CD4-positive, CD25-positive, alpha-beta regulatory T cell (primary cell): ENCODE measurements at places on chromosomes 16 and 17.

- no peak for DNase-seq
Measured at GRCh38 chr16:20141956-20142355, 68.3 kb upstream of the GPR139 start.

DNA sequence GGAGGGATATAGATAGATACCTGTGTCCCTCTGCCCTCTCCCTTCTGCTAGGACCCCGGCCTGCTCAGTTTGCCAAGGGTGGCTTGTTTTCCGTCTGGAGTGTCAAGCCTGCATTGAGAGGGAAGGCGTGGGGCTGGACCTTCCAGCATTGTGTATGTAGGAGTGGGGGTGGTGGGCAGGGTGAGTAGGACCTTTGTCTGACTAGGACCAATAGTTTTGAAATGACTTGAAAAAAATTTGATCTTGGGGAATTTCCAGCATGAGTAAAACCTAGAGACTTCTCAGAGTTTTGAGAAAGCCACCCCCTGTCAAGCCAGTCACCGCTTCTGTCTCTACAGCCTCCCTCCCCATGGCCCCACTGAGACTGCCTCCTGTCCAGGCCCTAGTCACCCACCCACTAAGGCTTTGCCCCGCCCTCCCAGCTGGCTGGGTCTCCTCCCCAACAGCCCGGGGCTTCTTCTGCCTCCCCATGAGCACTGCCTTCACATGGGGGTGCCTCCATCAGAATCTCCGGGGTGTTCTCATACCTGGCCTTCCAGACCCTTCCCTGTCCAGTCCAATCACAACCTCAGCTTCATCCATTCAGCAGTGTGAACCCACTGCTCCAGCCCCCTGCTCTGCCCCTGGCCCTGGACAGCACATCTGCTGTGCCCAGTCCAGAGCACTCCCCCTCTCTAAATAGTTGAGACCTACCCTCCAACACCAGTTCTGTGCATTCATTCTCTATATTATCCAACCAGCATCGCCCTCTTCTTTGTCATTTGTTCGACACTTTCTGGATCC, 207.0 kb downstream of the MSI2 start:
- no peak for DNase-seq

DNA sequence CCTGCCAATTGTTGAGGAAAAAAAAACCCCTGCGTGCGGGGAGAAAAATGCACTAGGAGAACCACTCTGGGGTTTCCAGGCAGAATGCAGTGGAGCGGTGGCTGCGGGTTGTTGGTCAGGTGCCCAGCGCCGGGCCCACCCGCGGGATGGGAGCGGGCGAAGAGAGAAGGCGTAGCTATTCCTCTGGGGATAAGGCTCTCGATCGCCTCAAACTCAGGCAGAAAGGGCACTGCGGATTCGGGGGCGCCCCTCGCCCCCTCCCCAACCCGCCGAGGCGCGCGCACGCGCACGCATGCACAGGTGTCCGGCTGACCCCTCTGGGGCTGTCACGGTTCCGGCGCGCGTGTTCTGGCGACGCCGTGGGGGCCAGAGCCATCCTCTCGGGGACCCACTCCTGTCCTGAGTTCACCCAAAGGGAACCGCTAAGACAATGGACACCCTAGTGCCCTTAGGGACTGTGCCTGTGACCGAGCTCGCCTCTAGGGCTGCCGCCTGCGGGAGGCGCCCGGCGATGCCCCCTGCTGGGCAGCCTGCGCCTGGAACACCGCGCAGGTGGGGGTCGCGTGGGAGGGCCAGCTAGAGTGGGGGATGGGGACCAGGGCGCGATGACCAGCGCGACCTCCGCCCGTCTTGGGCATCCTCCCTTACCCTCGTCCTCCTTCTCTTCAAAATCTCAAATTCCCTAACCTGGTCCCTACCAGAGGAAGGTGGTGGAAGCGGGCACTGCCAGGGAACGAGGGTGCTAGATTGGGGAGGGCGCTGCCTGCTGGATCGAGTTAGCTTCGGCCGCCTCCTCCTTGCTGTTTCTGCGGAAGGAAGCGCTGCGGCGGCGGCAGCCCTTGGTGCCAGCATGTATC, 14.4 kb upstream of the CBX8 start:
- peak; percentile 56 for DNase-seq

DNA sequence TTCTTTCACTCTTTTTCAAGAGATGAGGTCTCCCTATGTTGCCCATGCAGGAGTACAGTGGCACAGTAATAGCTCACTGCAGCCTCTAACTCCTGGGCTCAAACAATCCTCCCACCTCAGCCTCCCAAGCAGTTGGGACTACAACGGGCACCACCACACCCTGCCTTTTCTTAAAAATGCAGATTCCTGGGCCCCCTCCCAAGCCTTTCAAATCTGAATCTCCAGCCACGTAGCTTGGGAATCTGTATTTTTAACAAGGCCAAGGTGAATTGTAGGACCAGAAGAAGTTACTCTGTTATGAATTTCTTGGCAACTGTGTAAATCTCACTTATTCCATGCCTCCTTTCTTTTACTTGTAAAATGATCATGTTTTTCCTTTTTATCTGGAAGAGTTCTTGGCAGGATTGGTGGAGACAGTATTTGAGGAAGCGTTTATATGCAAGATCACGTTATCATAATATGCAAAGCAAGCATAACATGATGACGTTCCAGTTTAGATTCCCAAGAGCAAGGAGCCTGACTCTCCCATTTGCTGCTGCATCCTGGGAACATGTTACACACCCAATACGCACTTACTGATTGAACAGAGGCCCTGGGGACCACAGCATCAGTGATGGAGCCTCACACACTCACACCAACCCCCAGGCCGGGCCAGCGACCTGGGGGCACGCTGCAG, 44.5 kb downstream of the LITAF start:
- DNase-seq, result no peak

GRCh38 chr16:11748404-11749254, 6.0 kb upstream of the TXNDC11 start:
- DNase-seq, result no peak

DNA sequence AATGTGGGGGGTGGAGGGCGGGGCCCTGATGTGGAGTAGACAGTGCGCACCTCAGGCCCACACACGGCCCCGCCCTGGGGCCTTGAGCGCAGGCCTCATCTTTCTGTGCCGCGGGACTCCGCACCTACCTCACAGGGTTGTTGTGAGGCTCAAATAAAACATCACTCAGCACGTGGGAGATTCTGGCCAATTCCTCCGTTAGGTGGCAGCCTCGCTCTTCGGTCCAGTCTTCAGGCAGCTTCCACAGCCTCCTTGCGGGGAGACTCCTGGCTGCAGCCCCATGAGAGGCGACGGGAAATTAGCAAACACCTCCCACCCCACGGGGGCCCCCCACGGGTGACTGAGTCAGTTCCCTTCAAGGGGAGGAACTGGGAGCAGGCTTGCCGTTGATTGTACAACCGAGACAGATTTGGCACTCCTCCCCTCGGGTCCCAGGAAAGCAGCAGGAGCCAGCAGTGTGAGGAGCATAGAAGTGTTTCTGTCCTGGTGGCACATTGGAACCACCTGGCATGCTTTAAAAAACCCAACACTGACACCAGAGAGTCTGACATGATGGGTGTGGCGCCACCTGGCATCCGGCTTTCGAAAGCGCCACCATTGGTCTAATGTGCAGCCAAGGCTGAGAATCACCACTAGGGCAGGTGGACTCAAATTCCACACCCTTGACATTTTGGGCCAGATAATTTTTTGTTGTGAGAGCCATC, 7.6 kb downstream of the MRM1 start:
- DNase-seq, result no peak

DNA sequence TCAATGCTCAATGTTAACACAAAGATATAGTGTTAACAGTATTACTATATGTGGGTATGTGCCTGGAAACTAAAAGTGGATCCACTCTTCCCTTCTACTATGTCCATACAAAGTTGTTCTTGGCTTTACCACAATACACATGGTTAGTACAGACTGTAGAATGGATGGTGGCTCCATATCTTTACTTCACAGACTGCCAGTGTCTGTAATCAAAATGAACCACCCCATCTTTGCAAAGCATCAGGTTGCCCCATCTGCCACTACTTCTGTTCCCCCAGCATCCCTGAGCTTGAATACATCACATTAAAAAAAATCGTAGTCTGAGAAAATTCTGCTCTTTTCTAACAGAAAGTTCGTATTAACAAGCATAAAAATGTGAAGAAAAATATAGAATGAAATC, 30.0 kb downstream of the USP32 start:
- DNase-seq, result no peak

DNA sequence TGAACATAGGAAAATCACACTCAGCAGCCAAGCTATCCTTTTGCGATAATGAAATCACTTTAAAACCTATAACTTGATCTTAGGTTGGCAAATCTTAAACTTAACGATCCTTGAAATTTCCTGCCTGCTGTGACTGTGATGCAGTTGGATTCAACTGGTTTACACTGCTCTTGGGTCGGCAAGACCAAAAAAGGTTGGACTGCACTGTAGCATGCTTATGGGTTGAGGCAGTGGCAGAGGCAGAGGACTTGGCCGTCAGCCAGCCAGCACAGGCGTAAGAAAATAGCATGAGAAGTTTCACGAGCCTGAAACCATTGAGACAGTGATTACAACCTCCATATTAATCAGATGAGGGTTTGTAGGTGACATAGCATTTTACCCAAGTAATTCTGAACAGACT, 21.4 kb downstream of the WSB1 start:
- DNase-seq, result no peak

DNA sequence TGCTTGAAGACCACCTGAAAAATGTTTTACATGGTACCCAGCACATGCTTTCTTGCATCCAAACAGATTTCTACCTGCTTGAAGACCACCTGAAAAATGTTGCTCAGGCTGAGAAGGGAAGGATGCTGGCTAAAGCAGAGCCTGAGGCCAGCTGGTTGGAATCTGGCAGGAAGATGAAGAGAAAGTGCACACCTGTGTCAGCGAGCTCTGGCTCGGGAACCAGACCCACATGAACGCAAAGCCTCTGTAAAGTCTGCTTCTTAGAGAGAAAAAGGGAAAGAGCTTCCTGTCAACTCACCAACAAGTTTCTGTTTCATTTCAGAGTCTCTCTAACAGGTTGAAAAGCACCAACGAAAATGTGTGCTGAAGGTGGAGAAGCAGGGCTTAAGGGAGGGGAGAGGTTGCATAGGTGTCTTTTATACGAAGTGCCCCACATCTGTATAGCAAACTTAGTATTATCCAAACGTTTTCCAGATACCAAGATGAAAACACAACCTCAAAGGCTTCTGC, 226.0 kb downstream of the TOX3 start:
- no peak for DNase-seq

DNA sequence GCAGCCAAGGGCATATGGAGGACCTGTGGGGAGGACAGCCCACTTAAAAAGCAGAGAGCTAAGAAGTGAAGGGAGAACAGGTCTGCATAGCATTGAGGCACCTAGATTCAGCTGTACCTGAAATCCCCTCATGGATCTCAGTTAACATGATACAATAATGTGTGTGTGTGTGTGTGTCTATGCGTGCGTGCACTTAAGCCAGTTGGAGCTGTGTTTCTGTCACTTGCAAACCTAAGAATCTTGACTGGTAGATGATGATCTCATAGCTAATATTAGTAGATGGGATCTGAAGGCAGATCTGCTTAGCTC, 1.7 kb upstream of the ITPRIPL2 start:
- no peak for DNase-seq

DNA sequence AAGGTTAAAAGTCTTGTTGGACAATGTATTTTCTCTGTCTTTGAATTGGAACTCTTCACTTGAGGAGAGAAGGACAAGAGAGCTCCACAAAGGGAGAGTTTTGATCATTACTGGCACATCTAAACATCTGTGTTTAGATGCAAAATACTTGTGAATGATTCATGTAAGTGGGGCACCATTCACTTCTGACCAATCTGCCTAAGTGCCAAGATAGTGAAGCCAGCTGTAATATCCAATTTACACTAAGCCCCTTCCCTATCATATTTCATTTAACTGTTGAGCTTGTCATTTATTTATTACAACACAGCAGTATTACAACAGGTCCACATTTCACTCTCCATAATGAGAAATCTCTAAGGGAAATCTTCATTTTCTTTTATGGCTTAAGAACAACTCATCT, 832.3 kb upstream of the GOT2 start:
- DNase-seq, result no peak

DNA sequence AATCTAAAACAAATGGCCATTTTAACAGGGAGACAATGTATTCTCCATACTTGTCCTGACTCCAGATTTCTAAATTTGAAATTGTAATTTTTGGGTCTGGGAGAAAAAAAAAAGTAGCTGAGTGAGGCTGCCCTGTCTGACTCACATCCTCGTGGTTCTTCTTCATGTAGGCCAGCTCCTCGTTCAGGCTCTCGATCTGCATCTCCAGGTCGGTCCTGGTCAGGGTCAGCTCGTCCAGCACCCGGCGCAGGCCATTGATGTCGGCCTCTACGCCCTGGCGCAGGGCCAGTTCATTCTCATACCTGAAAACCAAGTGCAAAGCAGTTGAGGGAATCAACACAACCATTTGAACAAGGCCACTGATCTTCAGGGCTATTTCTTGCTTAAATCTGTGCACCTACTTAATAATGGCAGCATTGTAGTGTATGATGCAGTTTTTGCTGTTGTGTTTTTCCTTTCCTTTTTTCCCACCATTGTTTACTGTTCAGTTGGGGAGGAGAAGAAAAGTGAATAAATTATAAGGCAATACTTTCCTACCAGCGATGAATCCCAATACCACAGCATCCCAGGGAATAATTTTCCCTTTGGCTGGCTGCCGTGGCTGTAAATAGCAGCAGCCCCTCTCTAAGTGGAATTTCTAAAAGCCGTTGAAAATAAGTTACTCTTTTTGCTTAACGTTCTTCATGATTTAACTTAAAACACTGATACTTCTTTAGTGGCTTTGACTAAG, 2.2 kb downstream of the KRT12 start:
- no peak for DNase-seq

- DNase-seq, result no peak
Measured at GRCh38 chr17:58284613-58285421, 4.1 kb upstream of the MPO start.
